Panc1 (cell line): ENCODE measurements at places on chromosomes 7 and 10.
A peak's percentile ranks its signal among the peaks of the same experiment; 100 is the strongest.

DNA sequence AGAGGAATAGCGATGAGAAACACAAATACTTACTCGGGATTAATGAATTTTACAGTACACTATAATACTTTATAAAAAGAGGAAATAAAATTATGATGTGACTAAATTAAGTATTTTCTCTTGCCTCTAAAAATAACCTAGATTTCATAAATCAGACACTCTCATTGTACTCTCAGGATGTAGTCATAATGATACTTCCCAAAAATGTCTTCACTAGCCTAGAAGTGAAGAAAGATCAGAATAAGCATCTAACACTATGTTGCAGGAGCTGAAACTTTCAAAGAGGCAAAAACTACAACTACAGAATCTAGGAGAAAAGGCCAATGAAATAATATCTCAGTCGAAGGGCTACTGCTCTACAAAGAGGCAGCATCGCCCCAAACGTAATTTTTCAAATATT is 49.4 kb downstream of the DNAJC1 start:
- no peak for DNase-seq

GRCh38 chr10:104456802-104457542 is 103.3 kb downstream of the CFAP58 start:
- no peak for DNase-seq

- DNase-seq: no peak
Observed at GRCh38 chr7:1886361-1887064, 216.4 kb downstream of the ELFN1 start.

- DNase-seq: no peak
Observed at GRCh38 chr10:132407846-132408278, 10.9 kb downstream of the PWWP2B start.

- no peak for DNase-seq
Observed at GRCh38 chr10:101712997-101713396, 18.0 kb upstream of the FBXW4 start.

DNA sequence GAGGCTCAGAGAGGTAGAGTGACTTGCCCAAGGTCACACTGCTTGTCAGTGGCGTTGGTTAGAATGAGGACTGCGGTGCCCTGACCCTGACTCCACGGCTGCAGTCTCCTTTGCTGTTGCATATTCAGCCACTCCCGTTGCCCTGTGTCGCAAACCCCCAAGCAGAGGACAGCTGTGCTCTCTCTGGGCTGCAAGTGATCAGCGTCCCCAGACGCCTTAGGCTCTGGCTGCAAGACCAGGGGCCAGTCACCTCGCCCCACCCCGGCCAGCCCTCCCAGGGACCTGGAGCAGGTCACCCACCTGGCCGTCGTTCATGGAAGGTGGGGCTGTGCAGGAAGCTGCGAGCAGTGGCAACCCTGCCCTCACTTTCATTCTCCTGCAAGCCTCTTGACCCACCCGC is 51.7 kb upstream of the NANOS1 start:
- DNase-seq: no peak

GRCh38 chr10:124830445-124830844 is 28.8 kb downstream of the ABRAXAS2 start:
- no peak for DNase-seq

GRCh38 chr10:70440296-70441160 is 953 bp downstream of the NODAL start:
- no peak for DNase-seq

GRCh38 chr7:150668472-150668911 is 17.0 kb upstream of the GIMAP2 start:
- no peak for DNase-seq

- peak; percentile 95 for DNase-seq
Observed at GRCh38 chr7:7438851-7439250, 96.8 kb downstream of the COL28A1 start.

- DNase-seq: no peak
Observed at GRCh38 chr10:92970301-92971070, 90.1 kb upstream of the CYP26C1 start.

- no peak for DNase-seq
Observed at GRCh38 chr10:5844345-5845055, 31.3 kb upstream of the GDI2 start.

GRCh38 chr10:118957443-118957825 is 72.1 kb upstream of the NANOS1 start:
- DNase-seq: no peak

DNA sequence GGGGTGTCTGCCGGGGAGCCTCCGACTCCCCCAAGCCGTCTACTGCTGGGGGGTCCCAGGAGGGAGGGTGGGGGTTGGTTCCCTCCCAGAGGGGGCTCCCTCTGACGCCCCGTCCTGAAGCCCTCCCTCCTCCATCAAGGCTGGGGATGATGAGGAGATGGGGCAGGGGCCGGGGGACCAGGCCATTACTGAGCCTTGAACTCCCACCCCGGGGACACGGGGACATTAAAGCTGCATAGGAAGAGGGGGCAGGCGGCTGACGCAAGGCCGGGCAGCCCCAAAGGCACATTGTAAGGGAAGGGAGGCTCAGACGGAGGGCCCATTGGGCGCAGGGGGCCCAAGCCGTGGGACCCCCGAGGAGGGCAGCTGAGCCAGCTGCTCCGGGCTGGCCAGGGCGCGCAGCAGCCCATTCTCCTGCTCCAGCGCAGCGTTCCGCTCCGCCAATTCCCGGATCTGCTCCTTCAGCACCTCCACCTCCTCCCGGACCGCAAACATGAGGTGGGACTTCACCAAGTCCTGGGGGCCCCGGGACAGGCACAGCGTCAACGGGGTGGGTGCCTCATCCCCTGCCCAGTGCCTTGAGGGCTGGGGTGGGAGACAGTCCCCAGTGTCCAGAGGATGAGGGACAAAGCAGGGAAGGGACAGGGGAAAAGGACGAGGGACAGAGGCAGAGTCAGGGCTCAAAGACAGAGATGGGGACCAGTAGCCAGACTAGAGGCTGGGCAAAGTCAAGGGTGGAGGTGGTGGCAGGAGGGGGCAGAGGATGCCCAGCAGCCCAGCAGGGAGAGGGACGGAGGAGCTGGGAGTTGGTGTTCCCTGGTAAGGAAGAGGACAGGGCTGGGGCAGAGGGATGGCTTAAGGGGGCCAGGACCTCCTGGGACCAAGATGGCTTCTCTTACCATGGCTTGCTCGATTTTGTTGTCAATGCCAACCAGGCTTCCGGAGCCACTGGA is 2.9 kb upstream of the SPACDR start:
- no peak for DNase-seq

DNA sequence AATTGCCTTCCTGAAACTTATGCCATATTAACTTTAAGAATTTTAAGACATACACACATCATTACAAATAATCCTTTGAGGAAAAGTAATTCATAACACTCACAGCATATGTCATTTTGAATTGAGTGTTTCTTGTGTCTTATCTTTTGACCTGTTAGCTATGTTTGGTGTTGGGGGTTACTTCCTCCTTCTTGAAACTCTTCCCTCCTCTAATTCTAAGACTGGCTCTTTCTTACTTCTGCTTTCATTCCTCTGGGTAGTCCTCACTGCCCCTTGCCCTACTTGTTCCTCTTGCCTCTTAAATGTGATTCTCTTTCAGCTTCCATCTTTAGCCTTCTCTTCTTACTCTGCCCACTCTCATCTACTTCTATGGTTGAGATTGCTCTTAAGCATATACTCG is 28.3 kb upstream of the PIP4K2A start:
- no peak for DNase-seq

- DNase-seq: no peak
Observed at GRCh38 chr10:11588873-11589574, 22.4 kb downstream of the USP6NL start.
